ENCODE measurements at places on chromosomes 4 and X.

DNA sequence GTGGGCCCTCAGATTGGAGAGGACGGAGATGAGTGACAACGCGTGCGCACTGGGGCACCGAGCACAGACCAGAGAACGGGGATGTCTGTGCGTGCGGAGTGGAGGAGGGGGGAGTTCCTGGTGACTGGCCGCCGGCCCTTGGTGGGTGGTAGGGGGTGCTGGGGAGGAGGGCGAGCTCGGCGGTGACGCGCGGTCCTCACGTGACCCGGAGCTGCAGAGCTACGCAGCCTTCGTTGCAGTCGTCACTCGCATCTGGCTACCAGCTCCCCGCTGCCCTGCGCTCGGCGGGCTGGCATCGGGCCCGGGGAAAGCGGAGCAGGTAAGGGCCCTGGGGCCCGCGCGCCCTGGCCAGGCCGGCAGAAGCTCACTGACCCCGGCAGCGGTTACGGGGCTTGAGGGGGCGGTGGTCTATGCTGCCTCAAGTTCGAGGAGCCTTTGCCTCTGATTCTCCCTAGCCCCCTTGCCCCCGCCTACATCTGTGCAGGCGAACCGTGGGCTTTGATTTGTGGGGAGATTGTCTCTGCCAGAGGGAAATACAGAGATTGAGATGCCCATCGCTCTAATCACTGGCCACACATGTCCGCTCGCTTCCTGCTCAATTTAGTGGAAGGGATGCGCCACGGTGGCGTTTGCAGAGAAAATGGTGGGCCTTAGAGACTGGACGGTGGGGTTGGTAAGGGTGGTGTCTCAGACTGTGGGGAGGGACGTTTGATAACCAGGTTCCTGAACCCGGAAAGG lies at the start of gene ARMCX4:
TSS of gene ARMCX4 (plus strand) at position 245 of the 738 bp plus-strand sequence. CDS start 3,134 bp downstream, outside the sequence.
- DNase-seq = peak; percentile 49

GRCh38 chr4:147985376-147985775 lies 253.5 kb downstream of the ARHGAP10 start:
- no peak for DNase-seq

DNA sequence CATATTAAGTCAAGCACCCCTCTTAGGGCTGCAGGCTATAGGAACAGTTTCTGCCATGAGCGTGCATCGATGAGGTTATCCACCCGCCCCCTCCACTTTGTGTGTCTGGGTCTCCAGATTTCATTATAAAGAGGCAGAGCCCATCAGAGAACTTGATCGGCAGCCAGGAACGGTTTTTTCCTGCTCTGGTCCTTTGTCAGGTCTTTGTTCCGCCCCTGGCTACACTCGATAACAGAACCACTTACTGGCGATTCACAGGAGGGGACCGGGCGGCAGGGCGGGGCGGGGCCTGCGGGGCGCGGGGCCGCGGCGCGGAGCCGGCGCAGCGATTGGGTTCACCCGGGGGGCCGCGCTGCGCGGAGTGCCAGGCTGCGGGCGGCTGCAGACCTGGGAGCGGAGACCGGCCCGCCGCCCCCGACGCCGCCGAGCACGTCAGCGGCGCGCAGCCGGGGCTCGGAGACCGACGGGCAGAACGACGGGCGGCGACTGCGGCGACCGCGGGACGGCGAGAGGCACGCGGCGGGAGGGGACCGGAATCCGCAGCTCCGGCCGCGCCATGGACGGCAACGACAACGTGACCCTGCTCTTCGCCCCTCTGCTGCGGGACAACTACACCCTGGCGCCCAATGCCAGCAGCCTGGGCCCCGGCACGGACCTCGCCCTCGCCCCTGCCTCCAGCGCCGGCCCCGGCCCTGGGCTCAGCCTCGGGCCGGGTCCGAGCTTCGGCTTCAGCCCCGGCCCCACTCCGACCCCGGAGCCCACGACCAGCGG lies at the start of gene SLC10A4:
TSS of gene SLC10A4 (plus strand) at position 338 of the 771 bp plus-strand sequence. CDS start at position 557, 219 bp downstream.
- no peak for DNase-seq

GRCh38 chrX:112851161-112851779 lies 10.6 kb upstream of the AMOT start:
- no peak for DNase-seq

- no peak for DNase-seq
Observed at GRCh38 chrX:71102292-71102691, 4.2 kb downstream of the CXorf65 start.

DNA sequence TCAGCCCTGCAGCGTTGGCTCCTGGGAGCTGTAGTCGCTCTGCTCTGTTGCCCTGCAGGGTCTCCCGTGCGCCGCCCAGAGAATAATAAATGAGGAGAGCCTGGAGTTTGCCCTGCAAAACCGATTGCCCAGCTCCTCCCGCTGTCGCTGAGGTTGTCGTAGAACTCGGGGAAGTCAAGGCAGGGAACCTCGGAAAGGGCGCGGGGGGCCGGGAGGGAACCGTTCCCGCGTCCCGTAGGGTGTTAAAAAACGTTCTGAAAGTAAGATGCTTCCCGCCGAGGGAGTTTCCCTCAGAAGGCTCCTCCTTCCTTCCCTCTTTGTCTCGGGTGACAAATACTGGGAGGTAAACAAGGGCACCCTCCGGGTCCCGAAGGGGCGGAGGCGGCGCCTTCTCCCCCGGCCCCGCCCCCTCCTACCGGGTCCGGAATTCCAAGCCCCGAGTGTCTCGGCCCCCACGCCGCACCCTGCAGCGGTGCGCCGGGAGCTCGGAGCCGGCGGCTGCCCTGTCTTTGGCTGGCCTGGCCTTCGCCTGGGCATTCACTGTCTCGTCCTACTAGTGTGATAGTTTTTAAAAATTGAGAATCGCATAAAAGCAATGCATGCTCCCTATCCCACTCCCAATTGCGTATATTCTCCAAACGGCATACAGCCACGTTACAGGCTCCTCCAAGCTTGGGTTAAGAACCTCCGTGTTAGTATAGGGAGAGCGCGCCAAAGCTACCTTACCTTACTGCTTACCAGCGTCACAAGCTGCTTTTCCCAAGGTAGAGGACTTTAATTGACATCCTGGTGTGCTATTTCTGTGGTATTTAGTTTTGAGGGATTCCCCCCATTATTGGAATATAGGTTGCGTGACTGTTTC lies 964 bp upstream of the HMGB2 start:
- peak; percentile 71 for DNase-seq

DNA sequence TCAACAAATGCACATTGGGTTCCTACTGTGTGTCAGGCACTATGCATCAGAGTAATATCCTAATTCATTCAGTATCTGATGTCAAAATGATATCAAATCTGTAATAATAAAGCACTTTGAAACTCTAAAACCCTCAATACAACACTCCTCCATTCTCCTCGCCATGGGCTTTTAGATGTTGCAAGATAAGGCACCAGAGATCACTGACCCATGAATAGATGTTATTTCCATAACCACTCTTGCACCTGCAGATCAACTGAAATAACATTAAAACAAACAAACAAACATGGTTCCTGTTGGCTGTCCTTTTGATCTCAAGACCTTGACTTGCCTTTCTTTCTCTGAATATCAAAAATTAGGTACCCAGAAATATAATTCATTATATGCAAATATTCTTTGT lies 100.2 kb downstream of the MAB21L2 start:
- no peak for DNase-seq

DNA sequence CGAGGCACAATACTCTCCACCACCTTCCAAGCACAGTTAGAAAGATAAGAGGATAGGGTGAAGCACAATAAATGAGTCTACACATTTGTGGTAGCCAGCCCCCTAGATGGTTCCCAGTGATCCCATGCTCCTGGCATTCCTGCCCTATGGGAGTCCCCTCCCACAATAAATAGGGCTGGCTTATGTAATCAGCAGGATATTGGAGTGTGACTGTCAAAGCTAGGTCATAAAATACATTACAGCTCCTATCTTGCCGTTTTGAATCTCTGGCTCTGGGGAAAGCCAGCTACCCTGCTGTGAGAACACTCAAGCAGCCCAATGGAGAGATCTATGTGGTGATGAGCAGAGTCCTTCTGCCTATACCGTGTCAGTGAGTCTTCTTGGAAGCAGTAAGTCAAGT lies 198.7 kb upstream of the NOCT start:
- no peak for DNase-seq

DNA sequence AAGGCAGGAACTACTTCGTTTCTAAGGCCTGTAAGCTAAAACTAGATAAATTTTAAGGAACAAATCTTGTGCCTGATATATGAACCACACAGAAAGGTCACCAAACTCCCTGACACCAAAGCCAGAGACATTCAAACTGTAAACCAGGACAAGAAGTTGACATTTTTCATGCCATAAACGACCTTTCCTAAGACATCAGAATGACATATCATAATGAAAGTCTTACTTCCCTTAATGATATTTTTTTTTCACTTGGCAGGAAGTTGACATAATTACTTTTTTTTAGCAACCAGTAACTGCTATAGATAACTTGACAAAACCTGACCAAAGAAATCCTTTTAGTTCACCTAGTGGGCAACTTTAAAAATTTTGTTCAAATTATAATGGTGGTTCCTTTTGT lies 231.5 kb upstream of the AGTR2 start:
- DNase-seq = no peak

DNA sequence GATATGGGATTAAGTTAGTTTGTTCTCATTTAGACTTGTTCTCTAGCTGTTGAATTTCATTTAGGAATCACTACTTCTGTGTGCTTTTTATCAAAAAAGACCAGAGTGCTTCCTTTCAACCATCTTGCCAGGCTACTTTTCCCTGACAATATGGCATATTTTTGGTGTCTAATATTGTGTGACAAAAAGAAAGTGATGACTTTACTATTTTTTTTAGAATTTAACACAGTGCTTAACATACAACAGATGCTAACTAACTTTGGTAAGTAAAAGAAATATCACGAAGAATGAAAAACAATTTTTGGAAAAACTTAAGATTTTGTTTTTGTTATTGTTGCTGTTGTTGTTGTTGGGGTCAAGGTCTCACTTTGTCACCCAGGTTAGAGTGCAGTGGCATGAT lies 462.2 kb upstream of the PABPC4L start:
- DNase-seq = no peak

DNA sequence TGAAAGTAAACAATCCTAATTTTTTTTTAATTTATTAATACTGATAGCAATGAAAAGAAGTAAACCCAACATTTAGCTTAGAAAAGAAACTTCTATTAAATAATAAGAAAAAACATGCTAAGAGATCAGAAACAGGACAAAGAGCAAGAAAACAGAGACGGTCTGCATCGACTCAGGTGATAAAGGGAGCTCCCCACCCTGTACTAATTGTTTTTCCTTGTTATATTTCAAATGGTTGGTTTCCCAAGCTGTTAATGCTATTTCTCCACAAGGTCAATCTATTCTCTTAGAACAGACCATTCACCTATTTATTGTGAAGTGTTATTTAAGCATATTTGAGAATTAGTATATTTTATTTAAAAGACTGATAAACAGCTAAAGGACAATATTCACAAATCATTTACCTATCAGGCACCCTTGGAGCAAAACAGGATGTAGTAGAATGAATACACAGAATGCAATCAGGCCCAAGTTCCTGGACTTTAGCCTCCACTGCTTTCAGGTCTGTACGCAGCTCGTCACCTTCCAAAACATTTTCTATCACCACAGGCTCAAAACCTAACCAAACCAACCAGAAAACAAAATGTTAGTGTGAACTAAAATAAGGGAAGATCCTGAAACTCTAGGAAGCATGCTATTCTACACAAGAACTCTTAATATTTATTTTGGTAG lies 5.5 kb downstream of the SEPSECS start:
- no peak for DNase-seq

- DNase-seq = no peak
Observed at GRCh38 chr4:118276580-118276979, 76.2 kb downstream of the PRSS12 start.

- no peak for DNase-seq
Observed at GRCh38 chr4:185809533-185810071, 2.4 kb downstream of the SORBS2 start.

DNA sequence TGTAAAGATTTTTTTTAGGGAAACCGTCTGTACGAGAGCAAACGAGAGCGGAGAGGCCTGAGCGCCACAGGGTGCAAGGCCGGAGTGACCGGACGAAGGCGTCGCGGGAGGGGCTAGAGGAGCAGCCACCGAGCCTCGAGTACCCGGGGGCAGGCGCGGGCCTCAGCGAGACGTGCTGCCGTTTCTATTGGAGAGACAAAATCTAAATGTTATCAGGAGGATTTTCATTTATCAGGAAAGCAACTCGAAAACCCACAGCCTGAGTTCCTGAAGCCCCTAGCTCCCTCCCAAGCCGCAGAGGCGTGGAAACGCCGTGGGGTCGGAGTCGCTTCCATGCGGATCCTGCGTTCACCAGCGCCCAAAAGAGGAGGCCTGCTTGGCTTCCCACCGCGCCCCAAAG lies 194.3 kb downstream of the MGST2 start:
- DNase-seq = no peak

- no peak for DNase-seq
Observed at GRCh38 chrX:84830836-84831235, 172.8 kb upstream of the APOOL start.

DNA sequence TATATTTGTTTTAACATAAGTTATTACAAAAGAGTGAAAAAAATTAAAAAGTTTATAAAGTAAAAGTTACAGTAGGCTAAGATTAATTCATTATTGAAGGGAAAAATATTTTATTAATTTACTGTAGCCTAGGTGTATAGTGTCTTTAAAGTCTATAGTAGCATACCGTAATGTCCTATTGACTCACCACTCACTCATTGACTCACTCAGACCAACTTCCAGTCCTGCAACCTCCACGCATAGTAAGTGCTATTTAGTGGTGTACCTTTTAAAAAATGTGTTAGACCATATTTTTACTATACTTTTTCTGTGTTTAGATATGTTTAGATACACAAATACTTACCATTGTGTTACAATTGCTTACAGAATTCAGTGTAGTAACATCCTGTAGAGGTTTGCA lies 841.1 kb downstream of the CENPC start:
- no peak for DNase-seq

- peak; percentile 34 for DNase-seq
Observed at GRCh38 chr4:118280501-118281218, 72.1 kb downstream of the PRSS12 start.

GRCh38 chr4:152356428-152357034 lies 179.4 kb downstream of the FBXW7 start:
- no peak for DNase-seq

- DNase-seq = no peak
Observed at GRCh38 chr4:45741897-45742296, 382.0 kb downstream of the GABRG1 start.

Measured in stimulated activated CD4-positive, alpha-beta T cell treated with anti-CD3 and anti-CD28 coated beads, Interleukin-2, amount 100 ng/mL, for 24 hours (primary cell).